ENCODE measurements at places on chromosomes 2 and 18.
A peak's percentile ranks its signal among the peaks of the same experiment; 100 is the strongest.

- DNase-seq = no peak
Measured at GRCh38 chr2:237200462-237200861, 114.8 kb downstream of the COPS8 start.

GRCh38 chr18:31040686-31041270, 1.8 kb downstream of the DSC3 start:
- DNase-seq = peak; percentile 29

GRCh38 chr2:236616624-236617023, 47.0 kb downstream of the ACKR3 start:
- no peak for DNase-seq

- DNase-seq = peak; percentile 65
Measured at GRCh38 chr2:112626604-112627059, 19.1 kb upstream of the SLC20A1 start.

DNA sequence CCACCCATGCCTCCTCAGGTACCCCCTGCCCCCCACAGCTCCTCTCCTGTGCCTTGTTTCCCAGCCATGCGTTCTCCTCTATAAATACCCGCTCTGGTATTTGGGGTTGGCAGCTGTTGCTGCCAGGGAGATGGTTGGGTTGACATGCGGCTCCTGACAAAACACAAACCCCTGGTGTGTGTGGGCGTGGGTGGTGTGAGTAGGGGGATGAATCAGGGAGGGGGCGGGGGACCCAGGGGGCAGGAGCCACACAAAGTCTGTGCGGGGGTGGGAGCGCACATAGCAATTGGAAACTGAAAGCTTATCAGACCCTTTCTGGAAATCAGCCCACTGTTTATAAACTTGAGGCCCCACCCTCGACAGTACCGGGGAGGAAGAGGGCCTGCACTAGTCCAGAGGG, 803 bp upstream of the DES start:
- DNase-seq = no peak

- no peak for DNase-seq
Measured at GRCh38 chr2:127175751-127176354, 44.2 kb downstream of the CYP27C1 start.

DNA sequence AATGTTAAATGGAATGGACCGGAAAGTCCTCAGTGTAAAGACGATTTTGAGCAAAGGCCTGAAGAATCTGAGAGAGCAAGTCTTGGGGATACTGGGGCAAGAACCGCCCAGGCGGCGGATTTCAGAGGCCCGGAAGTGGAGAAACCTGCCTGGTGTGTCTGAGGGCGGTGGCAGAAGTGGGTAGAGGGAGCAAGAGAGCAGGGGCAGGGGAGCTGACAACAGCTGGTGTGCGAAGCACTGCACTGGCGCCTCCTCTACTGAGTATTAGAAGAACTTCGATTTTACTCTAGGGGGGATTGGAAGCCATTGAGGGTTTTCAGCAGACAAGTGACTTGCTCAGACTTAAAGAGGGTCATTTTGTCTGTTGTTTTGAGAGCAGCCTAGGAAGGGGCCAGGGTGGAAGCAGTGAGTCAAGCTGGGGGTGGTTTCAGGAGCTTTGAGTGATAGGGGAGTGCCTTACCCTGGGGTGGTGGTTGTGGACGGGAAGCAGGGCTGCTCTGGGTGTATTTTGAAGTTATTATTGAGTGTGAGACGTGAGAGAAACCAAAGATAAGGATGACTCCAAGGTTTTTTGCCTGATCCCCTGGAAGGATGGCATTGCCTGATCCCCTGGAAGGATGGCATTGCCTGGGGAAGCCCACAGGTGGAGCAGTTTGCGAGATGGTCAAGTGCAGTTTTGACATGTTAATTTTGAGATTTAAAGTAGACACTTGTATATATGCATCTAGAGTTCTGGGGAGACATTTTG, 52.5 kb downstream of the ZNF236 start:
- no peak for DNase-seq

GRCh38 chr2:127064642-127065250, 42.2 kb downstream of the BIN1 start:
- peak; percentile 80 for DNase-seq

DNA sequence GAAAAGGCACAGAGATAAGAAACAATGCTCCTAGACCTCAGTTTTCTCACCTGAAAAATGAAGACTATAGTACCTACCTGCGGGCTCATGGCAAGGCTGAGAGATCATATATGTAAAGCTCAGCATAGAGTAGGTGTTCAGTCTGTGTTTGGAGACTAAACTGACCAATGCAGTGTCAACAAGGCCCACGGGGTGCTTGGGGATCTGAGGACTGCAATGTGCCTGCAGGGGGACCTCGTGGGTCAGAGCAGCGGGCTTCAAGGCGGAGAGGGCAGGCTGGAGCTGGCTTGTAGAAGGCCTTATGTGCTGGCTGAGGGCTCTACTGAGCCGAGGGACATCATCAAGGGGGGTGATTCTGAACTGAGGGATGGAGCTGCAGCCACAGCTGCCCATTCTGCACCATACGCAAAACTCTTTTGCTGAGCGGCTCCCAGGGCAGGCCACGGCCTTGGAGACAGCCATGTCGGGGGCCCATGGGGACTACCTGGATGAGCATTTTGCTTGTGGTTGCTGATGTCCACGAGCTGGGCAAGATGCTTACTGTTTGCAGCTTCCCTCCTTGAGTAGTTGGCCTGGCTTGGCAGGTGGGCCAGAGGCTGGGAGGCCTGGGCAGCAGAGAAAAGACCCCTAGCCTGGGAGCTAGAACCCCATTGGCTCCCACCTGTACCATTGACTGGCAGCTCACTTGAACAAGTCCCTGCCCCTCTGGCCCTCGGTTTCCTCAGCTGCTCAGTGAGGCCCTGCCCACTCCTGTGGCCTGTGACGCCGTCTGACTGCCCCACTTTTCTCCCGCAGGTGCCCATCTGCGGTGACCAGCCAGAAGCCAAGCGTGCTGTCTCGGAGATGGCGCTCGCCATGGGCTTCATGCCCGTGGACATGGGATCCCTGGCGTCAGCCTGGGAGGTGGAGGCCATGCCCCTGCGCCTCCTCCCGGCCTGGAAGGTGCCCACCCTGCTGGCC, 23.5 kb downstream of the STEAP3 start:
- DNase-seq = no peak

DNA sequence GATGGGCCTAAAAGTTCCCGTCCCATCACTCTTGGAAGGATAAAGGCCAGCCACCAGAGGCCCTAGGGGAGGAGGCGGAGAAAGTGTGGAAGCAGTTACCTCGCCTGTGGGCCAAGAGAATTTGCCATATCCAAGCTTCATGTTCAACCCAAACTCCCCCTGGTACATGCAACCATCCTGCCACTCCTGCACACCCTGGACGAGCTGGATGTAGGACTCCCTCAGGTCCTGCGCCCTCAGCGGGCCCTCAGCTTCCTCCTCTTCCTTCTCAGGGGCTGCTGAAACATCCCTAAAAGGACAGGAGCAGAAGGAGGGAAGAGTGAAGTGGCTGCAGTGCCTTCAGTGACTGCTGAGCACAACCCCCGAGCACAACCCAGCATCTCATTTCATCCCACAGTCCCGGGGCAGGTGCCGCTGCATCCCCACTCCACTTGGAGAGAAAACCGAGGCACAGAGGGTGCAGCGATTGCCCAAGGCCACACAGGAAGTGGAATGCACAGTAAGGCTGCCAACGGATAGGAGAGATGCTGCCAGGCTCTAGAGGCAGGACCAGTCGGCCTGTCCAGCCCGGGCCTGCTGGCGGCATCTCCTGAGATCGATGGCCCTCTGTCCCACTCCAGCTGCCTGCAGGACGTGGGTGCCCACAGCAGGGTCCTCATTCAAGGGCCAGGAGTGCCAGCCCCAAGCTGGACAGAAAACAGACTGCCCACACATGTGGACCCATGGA, 2.9 kb downstream of the ANKMY1 start:
- DNase-seq = no peak

GRCh38 chr18:54296062-54296461, 26.7 kb downstream of the POLI start:
- DNase-seq = no peak

DNA sequence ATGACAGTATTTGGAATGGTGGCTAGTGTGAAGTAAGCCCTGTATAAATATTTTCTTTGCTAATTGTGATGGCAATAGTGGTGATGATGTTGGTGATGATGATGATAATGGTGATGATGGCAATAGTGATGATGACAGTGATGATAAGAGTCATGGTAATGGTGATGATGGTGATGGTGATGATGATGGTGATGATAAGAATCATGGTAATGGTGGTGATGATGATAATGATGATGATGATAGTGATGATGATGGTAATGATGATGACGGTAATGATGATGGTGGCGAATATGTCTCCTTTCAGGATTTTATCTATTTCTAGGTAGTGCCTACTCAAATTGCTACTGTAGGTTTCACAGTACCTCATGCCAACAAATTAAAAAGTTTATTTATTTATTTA, 205.4 kb downstream of the GALR1 start:
- no peak for DNase-seq

DNA sequence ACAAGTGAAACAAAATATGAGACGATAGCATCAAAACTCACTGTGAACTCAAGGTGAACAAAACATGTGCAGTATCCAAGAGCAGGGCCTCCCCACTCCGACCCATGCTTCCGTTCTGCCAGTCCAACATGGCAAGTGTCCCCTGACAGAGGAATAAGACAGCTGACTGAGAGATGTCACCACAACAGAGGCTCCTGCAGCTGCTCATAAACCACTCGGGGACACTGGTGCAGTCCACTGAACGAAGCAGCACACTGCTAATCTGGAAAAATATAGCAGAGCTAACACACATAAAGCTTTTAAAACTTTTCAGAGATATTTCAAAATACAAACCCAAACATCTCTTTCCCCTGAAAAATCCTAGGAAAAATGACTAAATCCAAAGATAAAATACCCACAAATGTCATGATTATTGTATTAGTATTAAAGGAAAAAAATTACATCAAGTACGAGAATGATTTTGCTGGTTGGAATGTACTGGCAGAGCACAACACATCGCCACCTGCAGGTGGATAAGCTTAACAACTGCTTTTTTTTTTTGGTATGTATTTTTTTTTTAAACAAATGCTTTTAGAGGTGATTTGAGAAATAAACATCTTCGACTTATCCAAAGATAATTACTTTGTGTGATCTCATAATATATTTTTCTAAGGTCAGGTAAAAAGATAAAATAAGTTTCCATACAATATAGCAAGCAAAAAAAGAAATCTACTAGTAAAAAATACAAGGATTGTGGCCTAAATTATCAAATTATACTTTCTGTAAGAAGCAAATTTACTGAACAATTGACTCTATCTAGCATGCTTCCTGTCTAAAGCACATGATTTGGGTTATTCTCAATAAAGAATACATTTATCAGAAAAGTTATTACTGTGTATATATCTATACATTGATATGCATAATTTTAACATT, 18.6 kb downstream of the THADA start:
- DNase-seq = peak; percentile 63

GRCh38 chr2:65055422-65056214, 598 bp upstream of the CEP68 start:
- DNase-seq = peak; percentile 78
